GM12878 (cell line): ENCODE measurements at places on chromosomes 4 and X. TPM values are rescaled to one million over a fixed set of nuclear protein-coding genes. Genes with fewer than 3 reads are reported as not detected.

- no peak for DNase-seq
These were observed 48.0 kb downstream of the SEC24D start for GRCh38 chr4:118787844-118788380.

DNA sequence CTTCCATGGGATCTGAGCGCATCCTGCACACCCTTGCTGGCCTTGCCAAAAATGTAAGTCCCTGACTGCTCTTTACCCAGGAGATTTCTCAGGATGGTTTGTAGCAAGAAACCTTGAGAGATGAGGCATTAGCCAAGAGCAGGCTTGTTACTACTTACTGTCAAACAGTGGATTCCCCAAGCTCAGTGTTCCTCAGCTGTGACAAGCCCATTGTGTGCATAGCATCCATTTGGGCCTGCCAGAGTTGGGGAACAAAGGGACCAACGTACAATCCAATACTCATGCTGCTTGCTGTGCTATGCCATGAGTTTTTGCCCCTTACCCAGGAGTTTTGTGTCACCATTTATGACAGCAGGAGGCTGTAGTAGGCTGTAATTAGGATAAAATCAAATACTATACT, 267.6 kb downstream of the TENM3 start:
- no peak for DNase-seq

DNA sequence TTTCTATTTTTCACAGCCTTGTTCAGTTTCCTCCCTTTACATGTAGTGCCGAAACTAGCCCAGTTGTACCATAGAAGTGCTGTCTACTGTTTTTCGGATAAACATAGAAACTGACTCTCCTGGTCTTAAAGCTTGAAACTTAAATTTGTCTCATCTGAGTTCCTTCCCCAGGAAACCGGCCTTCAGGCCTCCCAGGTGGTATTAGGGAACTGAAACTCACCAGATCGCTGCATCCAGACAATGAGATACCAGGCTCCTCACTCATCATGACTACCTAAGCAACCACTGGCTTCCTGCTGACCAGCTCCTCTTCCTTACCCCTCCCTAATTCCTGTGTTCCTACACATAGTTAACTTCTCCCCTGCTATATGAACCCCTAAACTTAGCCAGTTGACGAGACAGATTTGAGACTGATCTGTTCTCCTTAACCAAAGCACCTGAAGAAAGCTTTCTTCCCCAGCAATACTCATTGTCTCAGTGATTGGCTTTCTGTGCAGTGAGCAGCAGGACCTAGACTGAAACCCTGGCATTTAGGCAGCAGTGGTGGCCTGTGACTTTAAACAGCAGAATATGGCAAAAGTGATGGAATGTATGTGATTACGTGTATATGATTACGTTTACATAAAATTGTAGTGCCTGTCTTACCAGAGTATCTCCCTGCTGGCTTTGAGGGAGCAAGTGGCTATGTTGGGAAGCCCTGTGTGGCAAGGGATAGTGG, 959.1 kb upstream of the LCORL start:
- DNase-seq = peak; percentile 19

DNA sequence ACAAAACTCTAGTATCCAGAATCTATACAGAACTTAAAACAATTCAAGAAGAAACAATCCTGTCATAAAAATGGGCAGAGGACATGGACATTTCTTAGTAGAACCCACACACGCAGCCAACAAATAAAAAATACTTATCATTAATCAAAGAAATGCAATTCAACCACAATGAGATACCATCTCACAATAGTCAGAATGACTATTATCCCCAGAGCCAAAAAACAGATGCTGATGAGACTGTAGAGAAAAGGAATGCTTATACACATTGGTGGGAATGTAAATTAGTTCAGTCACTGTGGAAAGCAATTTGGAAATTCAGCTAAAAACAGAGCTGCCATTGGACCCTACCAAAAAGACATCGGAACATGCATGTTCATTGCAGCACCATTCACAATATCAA, 37.9 kb downstream of the RAB40AL start:
- no peak for DNase-seq

GRCh38 chr4:41410049-41410448, 127.9 kb upstream of the LIMCH1 start:
- no peak for DNase-seq

FAM47B gene
- polyA plus RNA-seq = not detected in 2 replicates

LDB2 gene
- not detected in 2 replicates for polyA plus RNA-seq

- DNase-seq = no peak
These were observed 57.6 kb upstream of the LGI2 start for GRCh38 chr4:25088093-25088952.

- DNase-seq = no peak
These were observed 24.2 kb downstream of the SMPX start for GRCh38 chrX:21733705-21734104.

KCTD8 gene
- not detected in 2 replicates for polyA plus RNA-seq

DNA sequence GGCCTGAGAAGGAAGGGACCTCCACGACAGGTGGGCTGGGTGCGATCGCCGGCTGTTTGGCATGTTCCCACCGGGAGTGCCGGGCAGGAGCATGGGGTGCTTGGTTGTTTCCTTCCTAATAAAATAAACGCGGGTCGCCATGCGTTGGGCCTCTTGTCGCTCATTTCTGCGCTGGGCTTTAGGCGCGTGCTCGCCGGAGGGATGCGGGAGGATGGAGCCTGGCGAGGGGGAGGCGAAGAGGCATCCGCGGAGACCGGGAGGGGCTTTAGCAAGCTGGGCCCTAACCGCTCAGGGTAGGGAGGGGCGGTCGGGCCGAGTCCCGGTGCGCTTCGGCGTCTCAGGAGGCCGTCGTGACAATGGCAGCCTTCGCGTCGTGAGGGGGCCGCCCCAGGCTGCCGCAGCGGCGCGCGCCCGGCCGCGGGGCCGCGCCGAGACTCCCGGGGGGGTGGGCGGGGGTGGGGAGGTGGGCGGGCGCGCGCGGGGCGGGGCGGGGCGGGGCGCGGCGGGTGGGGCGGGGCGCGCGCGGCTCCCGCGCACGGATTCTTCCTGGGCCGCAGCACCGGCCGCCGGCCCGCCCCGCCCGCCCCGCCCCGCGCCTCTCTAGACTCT, 476 bp upstream of the GDI1 start:
- no peak for DNase-seq

DNA sequence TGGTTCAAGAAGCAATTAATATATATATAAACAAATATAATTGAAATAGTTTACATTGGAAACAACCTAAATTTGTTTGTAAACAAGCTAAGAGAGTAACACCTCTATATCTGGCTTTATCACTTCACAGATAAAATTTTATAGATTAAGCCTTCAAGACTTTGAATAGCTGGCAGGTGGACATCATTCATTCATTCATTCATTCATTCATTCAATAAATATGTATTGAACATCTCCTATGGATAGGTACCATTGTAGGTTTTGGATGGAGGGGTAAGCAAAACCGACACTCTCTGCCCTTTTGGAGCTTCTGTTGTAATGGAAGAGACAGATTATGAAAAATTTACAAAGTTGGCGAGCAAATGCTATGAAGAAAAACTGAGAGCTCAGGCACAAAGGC, 35.2 kb downstream of the GUCY1A1 start:
- DNase-seq = no peak

CTAG2 gene
- polyA plus RNA-seq = not detected in 2 replicates

TRIM60 gene
- polyA plus RNA-seq = not detected in 2 replicates

GRCh38 chr4:150999086-150999485, 16.0 kb downstream of the LRBA start:
- no peak for DNase-seq

IL13RA2 gene
- not detected in 2 replicates for polyA plus RNA-seq

DNA sequence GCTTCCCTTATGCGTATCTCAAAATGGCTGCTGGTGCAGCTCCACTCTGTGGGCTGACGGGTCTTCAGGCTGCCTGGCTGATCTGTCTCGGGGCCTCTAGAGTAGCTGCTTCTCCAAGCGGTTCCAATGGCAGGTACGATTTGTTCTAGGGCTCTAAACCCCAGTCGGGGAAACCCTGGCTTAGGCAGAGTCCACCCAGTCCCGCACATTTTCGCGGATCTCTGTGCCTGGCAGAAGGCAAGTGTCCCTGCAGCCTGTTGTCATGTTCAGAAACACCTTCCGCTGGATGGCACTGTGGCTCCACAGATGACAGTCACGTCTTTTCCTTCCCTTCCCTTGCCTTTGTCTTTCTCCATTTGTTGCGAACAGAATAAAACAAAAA, 54.4 kb downstream of the NBDY start:
- DNase-seq = peak; percentile 91

DNA sequence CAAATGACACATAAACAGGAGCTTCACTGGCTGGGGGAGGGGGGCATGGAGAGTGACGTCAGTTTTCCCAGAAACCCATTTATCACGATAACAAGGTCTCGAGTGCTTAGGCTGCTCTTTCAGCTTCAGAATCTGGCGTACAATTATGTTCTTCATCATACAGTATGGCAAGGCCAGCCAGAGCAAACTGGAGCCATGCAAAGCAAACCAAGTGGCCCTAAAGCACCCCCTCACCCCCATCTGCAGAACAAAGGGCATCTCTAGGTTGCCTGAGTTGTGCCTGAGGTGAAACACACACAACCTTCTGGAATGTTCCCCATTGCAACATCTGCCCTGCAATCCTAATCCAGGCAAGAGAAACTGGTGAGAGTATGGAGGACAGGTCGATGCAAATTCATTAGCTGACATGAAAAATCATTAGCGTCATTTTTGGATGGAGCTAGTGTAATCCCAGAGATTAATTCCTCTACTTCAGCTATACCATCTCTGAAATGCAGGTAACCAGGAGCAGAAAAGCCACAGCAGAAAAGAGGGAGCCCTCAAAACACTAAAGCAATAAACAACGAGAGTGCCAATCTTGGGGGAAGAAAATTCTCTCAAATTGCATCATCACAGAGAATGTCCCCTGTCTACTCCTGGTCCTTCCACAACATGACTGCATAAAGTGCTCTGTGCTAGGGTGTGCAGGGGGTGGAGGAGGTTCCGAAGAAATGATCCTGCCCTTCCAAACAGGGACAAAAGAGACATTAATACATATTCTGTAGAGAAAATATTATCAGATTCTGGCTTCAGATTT, 1.8 kb downstream of the SEPTIN6 start:
- DNase-seq = no peak

DNA sequence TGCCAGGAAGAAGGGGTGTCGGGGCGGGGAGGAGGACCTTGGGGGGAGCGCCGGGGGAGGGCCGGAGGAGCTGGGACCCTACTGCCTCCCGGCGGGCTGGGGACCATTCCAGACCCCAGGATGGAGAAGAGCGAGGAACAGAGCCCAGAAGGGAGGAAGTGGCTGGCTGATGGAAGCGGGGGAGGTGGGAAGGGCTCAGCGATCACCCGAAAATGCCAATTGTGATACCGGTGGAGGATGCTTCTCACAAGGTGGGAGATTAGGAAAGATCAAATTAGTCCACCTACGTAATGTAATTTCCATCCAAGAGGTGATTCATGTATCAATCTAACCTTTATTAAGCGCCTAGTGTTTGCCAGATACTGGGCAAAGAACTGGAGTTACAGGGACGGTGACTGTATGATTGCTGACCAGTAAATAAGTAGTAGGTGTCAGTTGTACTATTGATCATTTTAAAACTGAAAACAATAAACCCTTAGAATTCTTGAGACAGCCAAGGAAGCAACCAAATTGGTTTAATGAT, 452 bp upstream of the RAI2 start:
- no peak for DNase-seq

DNA sequence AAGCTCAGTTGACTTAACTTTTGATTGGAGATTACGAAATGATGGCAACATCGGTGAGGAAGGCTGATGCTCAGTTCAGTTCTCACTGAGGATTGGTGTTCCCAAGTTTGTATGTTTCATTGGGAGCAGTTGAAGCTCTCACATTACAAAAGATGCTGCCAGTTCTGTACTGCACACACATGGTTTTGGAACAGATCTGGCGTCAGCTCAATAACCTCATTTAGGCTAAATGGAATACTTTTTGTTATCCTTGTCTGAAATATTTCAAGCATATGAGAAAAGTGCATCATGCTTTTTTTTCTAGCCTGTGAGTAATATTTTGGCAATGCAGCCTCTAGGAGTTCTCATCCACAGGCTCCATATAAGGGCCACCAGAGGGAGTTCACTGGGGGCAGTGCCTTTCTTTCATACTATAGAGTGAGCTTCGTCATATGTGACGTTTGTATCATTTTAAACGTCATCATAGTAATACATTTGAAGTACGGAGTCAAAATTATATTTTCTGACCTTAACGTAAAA, 4.1 kb downstream of the ENPEP start:
- DNase-seq = no peak

DNA sequence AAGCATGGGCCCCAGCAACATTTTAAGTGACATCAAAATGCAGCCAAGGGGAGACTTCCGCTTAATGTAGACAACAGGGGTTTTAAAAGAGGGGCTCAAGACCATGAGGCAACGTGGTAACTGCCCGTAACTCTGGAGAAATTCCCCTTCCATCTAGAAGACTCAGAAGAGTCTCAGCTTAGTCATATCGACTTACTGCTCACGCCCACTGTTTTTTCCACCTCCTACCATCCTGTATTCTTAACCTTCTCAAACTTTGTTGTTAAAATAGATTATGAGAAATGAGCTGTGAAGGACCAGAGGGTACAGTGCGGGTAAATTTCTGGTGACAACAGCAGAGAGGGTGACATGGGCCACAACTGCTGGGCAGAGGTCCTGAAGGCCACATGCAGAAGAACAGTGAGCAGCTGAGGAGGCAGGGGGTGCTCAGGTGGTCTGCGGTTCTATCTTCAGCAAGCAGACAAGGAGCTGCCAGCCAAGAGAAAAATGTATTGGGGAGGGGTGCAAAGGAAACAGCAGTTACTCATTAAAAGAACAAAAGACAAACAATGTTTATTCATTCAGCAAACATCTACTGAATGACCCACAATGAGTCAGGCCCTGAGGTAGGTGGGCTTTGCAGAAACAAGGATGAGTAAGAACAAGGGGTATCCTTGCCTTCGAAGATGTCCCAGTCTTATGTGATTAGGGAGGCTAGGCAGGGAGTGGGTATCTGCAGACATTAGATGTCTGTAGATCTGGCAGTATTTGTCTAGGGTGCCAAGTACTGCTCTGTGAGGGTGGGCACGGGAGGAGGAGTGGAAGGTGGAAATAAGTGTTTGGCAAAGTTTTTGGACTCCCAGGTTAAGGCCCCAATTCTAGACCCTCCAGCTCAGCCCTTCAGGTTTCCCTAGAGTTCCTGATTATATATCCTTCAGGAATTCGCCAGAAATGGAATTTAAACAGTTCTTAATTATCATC, 175.3 kb downstream of the TSPAN5 start:
- DNase-seq = peak; percentile 56

DRP2 gene
- 0.14 TPM in 1 of 2 replicates, not detected in the other for polyA plus RNA-seq

DNA sequence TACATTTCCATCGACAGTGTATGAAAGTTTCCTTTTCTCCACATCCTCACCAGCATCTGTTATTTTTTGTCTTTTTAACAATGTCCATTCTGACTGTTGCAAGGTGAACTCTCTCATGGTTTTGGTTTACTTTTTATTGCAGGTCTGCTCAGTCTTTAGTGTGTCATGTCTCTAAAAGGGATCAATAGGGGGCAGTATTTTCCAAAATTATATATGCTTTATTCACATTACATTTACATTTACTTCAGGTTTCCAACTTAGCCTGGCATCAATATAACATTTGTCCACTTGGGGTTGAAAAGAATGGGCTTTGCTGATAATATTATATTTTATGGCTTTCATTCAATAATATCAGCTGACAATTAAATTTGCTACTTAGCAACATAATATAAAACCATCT, 265.0 kb upstream of the SLITRK2 start:
- no peak for DNase-seq
